ENCODE measurements at places on chromosomes 16 and 17. TPM values are rescaled to one million over a fixed set of nuclear protein-coding genes. Genes with fewer than 3 reads are reported as not detected.
A peak's percentile ranks its signal among the peaks of the same experiment; 100 is the strongest.

DNA sequence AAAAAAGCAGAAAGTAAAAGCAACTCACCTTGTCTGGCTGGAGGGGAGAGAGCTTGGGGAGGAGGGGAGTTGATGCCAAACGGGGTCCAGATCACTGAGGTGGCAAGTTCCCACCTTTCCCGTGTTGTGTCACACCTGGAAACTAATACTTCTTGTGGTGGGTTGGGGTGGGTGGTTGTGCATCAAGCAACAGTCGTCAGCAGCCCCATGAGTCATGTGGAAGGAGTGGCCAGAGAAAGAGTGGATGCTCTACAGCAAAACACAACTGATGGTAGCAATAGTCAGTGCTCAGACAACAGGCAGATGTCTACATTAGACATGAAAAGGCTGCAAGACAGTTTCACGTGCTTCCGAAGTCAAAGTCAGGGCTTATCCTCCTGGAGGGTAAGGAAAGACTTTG, 35.4 kb downstream of the ARSG start:
- DNase-seq, result peak; percentile 46

DNA sequence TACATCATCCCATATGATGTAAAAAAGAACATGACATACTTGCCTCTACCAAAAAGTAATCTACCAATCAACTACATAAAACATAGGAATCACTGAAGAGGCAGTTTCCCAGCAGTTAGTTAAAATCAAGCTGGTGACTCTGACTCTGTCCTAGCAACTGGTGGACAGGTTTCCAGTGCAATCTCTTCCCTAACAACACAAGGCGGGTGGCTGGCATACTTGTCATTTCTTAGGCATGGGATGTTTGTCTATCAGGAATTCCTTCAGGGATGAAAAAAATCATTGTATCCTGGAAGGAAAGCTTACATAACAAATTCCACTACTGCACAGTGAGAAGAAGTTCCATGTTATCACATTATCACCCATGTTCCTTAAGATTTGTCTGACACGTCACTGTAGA, 50.9 kb downstream of the HELZ start:
- peak; percentile 34 for DNase-seq

DNA sequence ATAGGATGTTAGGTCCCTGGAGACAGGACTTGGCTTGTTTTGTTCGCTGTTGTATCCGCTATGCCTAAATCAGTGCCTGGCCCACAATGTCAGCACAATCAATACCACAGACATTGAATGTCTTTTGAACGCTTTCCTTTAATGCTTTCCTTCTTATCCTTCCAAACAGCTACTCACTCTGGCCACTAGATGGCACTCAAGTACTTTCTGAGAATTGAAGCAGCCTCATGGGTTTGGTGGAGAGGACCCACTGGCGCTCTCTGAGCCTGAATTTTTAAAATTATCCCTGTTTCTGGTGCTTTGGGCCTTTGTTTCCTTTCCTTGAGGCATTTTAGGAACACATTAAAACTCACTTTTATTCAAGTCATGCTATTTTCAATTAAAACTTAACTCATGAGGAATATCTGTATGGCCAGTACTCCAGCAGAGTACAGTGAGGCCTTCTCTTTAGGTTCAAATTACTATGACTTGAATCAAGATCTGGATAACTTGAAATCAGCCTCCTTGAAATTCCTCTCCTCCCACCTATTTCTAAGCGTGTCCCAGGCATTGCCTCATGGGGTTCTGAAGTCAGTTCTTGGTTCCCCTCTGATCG, 3.2 kb upstream of the NLRP1 start:
- peak; percentile 81 for DNase-seq

DNA sequence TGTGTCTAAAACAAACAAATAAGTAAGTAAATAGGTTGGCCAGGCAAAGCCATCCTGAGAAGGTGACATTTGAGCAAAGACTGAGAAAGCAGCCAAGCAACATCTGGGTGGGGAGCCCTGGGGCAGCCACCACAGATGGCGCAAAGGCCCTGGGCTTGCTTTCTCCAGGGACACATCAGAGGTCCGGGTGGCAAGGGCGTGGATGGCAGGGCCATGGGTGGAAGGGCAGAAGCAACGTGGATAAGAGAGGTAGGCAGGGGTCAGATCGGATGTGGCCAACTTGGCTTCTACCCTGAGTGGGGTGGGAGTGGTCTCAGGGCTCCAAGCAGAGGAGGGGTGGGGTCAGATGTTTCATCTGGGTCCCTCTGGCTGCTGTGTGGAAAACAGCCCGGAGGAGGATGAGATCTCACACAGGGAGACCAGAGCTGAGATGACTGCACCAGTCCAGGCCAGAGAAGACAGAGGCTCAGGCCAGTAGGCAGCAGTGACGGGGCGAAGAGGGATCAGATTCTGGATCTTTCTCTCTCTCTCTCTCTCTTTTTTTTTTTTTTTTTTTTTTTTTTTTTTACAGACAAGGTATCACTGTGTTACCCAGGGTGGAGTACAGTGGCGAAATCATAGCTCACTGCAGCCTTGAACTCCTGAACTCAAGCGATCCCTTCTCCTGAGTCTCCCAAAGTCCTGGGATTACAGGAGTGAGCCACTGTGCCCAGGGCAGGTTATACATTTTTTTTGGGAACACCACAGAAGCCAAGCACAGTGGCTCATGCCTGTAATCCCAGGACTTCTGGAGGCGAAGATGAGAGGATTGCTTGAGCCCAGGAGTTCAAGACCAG, 6.1 kb upstream of the SPN start:
- DNase-seq, result no peak

- no peak for DNase-seq
Measured at GRCh38 chr16:27851586-27851985, 211.9 kb downstream of the GSG1L start.

- DNase-seq, result no peak
Measured at GRCh38 chr16:51453251-51453650, 302.2 kb upstream of the SALL1 start.

The MMD gene
- total RNA-seq, result 35.2 TPM

The LIMD2 gene
- total RNA-seq, result 6.8 TPM

The SLFN12L gene
- 1.4 TPM for total RNA-seq

All from M059J (cell line).